ENCODE measurements at places on chromosomes 4 and X. TPM values are rescaled to one million over a fixed set of nuclear protein-coding genes. Genes with fewer than 3 reads are reported as not detected.
A peak's percentile ranks its signal among the peaks of the same experiment; 100 is the strongest.

DNA sequence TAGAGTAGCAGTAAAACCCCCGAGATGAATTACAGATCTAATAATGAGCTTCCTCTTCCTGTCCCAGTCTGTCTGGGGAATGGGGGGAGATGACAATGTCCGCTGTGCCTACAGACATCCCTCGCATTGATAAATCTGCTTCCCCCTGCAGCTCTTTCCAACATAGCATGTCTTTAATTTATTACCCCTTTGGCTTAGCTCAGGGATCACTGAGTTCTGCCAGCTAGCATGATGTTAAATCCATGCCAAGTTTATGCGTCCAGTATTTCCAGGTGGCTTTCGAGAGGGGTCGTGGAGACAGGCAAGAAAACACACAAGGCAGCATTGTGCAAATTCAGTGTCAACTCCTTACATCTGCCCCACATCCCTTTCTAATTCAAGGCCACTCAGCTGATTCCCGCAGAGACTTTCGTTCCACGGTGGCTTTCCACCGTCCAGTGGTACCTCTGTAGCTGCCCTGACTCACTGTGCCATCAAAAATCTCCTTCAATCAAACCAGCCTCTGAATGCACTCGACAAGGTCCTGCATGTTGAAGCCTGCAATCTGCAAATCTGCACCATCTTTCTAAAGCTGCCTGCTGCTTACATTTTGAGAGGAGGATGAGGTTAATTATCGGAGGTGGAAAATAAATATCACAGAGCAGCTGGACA lies 75.1 kb downstream of the MXRA5 start:
- no peak overlapping the region for H3K4me3 ChIP-seq
- no peak for DNase-seq
- no peaks in the 10 kb centered on the region for H3K27me3 ChIP-seq
- H3K4me1 ChIP-seq = no peaks in the 10 kb centered on the region
- no peak overlapping the region for H3K27ac ChIP-seq
- H3K36me3 ChIP-seq = no peaks in the 10 kb centered on the region

DNA sequence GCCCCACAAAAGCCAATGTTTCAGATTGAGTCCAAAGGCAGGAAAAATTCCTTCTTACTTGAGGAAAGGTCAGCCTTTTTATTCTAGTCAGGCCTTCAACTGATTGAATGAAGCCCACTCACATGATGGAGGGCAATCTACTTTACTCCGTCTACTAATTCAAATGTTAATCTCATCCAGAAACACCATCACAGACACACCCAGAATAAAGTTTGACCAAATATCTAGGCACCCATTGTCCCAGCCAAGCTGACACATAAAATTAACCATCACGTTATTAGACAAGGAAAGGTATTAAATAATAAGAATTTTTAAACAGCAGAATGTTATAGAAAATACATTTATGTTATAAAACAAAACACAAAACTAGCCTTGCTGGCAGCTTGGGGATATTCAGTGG lies 32.9 kb upstream of the SMIM10L2A start:
- H3K4me1 ChIP-seq = no peaks in the 10 kb centered on the region
- H3K27ac ChIP-seq = no peak overlapping the region

Gene RBM41
- 18.0 TPM for total RNA-seq

GRCh38 chrX:34879886-34880285 lies 62.7 kb upstream of the FAM47B start:
- H3K36me3 ChIP-seq = no peaks in the 10 kb centered on the region
- H3K27ac ChIP-seq = no peak overlapping the region
- no peak overlapping the region for H3K4me3 ChIP-seq
- no peaks in the 10 kb centered on the region for H3K27me3 ChIP-seq
- no peaks in the 10 kb centered on the region for H3K4me1 ChIP-seq
- no peak for DNase-seq

- H3K27ac ChIP-seq = no peak overlapping the region
- H3K36me3 ChIP-seq = no peaks in the 10 kb centered on the region
- DNase-seq = no peak
- H3K4me3 ChIP-seq = no peak overlapping the region
- no peaks in the 10 kb centered on the region for H3K4me1 ChIP-seq
- no peaks in the 10 kb centered on the region for H3K27me3 ChIP-seq
Measured at GRCh38 chr4:94926936-94927335, 169.2 kb downstream of the BMPR1B start.

GRCh38 chr4:40471923-40472322 lies 136.8 kb downstream of the CHRNA9 start:
- H3K4me1 ChIP-seq = peaks cover 8% of the 10 kb centered on the region
- DNase-seq = no peak
- H3K36me3 ChIP-seq = no peaks in the 10 kb centered on the region

DNA sequence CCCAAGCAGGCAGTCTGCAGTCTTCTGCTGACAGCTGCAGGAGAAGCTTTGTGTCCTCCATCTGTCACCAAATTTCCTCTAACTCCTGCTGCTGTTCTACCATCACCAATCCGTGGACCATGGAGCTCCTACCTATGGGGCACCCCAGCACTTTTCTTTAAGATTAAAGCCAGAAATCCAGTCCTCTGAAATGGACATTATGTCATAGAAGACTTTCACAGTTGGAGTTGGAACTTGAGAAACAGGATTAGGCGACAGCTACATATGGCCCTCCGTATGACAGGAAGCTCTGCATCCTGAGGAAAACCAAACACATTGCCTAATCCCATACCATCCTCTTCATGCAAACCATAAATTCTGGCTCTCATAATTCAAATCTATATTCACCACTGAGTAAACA lies 470.6 kb upstream of the GALNTL6 start:
- H3K4me1 ChIP-seq = no peaks in the 10 kb centered on the region
- no peak overlapping the region for H3K27ac ChIP-seq
- no peak for DNase-seq
- H3K36me3 ChIP-seq = no peaks in the 10 kb centered on the region

Gene SH3RF1
- total RNA-seq = 33.8 TPM

DNA sequence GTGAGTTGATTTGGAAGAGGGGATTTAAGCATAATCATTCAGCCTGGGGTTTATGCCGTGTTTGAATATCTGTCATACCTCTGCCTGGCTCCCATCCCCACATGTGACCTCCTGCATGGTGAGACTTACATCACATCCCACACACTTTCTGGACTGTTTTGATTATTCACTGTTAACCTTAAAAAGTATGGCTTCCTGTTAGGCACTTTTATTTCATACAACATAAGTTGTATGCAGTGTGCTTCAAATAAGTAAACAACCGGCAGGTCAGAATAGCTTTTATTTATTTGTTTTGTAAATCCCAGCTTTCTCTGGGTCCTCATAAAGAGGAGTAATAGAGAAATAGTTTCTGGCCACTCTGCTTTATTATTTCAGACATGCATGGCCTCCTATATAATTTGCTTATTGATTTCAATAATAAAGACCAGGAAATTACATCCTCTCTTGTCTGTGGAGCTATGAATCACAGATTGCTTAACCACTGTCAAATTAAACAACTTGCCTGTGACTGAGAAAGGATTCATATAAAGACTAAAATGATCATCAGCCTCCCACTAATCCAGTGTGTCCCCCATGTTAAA lies 376.8 kb upstream of the ZFP42 start:
- no peak overlapping the region for H3K4me3 ChIP-seq
- H3K27ac ChIP-seq = no peak overlapping the region
- no peaks in the 10 kb centered on the region for H3K4me1 ChIP-seq
- no peaks in the 10 kb centered on the region for H3K27me3 ChIP-seq

DNA sequence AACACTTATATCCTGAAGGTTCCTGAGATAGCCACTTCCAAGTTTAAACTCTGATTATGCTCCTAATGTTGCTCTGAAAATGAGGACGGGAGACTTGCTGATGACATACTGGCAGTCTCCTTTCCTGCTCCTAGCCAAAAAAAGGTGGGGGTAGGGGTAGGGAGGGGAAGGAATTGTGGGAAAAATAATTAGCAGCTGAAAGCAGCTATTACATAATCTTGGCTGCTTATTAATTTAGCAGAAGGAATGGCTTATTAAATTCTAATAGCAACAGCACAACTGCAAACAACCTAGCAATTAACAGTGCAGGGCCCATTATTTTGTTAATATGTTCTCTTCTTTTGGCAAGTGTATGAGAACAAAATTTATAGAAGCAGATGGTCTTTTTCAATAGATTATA lies 2.0 kb upstream of the AP1S2 start:
- H3K27me3 ChIP-seq = no peaks in the 10 kb centered on the region
- H3K4me3 ChIP-seq = no peak overlapping the region
- H3K36me3 ChIP-seq = no peaks in the 10 kb centered on the region

Gene SHROOM3
- total RNA-seq = 73.3 TPM

Gene AFAP1
- total RNA-seq = 28.7 TPM

Gene PFKFB1
- not detected for total RNA-seq

Gene KLHL34
- not detected for total RNA-seq

DNA sequence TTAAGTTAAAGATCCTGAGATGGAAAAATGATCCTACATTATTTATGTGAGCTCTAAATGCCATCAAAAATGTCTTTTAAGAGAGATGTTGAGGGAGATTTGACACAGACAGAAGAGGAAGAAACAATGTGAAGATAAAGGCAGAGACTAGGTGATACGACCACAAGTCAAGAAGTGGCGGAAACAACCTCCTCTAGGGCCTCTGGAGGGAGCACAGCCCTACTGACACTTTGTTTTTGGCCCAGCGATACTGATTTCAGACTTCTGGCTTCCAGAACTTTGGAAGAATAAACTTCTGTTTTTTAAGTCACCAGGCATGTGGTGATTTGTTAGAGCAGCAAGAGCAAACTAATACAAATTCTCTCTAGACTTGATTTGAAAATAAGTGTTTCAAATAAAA lies 1216.1 kb downstream of the FSTL5 start:
- no peak overlapping the region for H3K27ac ChIP-seq
- no peak for DNase-seq
- no peaks in the 10 kb centered on the region for H3K27me3 ChIP-seq
- no peaks in the 10 kb centered on the region for H3K4me1 ChIP-seq

GRCh38 chrX:19646282-19646681 lies 131.0 kb upstream of the MAP3K15 start:
- H3K27me3 ChIP-seq = no peaks in the 10 kb centered on the region
- no peaks in the 10 kb centered on the region for H3K36me3 ChIP-seq
- no peak overlapping the region for H3K4me3 ChIP-seq
- no peak overlapping the region for H3K27ac ChIP-seq

Gene EPGN
- 2.8 TPM for total RNA-seq

DNA sequence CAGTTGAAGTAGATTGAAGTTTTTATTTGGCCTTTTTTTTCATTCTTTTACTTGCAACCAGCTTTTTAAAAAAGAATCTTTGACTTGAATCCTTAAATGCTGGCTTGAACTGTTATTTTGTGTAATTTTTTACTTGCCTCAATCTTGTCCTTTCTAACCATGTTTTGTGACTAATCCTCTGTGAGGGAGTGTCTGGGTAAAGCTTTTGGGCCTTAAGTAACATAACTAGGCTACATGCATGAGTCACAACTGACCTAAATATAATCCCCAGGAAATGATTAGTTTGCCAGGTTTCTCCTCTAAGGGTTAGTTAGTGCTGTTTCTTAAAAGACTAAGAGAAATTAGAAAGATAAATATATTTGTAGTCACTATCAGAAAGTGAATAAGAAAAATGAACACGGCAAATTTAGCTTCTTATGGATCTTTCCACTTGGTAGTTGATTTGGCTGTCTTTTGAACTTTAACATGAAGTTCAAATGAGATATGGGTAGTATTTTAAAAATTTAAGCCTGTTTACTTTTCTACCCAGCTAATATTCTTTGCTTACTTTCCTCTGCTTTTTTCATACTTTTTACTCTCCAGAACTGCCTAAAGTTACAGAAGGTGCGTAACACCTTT lies 13.0 kb downstream of the EXOC1 start:
- no peaks in the 10 kb centered on the region for H3K27me3 ChIP-seq
- H3K27ac ChIP-seq = peak overlapping the region; percentile 48
- H3K4me3 ChIP-seq = no peak overlapping the region
- no peak for DNase-seq

DNA sequence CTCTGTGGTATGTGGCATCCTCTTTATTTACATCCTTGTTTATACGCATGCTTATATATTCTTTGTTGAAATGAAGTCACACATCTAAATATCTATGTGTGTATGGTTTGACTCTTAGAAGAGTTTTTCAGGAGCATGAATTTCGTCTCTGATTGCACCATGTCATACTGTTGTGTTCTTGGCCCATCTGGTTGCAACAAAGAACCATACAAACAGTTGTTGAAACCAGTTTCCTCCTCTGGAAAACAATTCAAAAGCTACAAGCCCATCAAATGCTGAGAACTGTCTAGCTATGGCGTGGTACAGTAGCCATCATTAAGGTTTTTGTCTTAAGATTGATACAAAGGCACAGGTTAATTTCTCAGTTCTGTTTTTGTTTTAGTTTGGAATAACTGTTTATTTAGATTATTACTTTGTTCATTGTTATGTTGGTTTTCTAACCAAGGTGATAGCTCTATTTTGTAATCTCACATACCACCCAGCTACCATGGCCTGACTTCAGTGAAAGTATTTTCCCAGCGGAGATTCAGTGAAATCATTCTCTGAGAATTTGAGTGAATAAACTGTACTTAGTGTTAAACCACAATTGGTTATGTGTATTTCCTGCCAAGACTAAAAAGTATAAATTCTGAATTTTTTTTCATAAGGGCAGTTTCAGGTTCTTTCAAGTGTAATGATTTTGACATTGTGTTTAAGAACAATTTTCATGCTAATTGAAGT lies 91.0 kb downstream of the ARHGAP24 start:
- no peak overlapping the region for H3K4me3 ChIP-seq
- H3K4me1 ChIP-seq = no peaks in the 10 kb centered on the region
- no peaks in the 10 kb centered on the region for H3K27me3 ChIP-seq
- no peak for DNase-seq
- H3K36me3 ChIP-seq = no peaks in the 10 kb centered on the region

GRCh38 chrX:82648062-82648461 lies 860.0 kb upstream of the POU3F4 start:
- H3K4me3 ChIP-seq = no peak overlapping the region
- no peak overlapping the region for H3K27ac ChIP-seq
- no peaks in the 10 kb centered on the region for H3K27me3 ChIP-seq

DNA sequence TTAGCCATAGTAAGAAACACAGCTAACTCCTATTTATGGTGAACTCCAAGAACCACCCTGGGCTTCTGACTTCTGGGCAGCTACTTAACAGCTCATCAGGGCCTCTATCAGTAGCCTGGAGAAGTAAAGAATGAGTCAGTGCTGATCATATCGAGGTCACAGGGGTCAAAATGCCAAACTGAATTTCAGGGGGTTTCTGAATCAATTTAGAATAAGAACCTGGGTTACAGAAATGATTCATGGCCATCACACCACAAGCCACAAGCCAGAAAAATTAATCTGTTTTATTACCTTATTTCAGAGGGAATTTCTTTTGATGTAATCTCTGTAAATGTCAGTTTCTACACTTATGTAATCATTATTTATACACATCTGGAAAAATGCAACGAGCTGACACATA lies 64.4 kb downstream of the CHST7 start:
- H3K27ac ChIP-seq = no peak overlapping the region
- no peak overlapping the region for H3K4me3 ChIP-seq
- H3K27me3 ChIP-seq = no peaks in the 10 kb centered on the region
- H3K4me1 ChIP-seq = no peaks in the 10 kb centered on the region
- DNase-seq = no peak
- H3K36me3 ChIP-seq = no peaks in the 10 kb centered on the region

Gene NHS
- 2.5 TPM for total RNA-seq

Gene FREM3
- total RNA-seq = 0.78 TPM

GRCh38 chr4:72564184-72564583 lies 4.8 kb downstream of the ADAMTS3 start:
- no peak for DNase-seq
- no peaks in the 10 kb centered on the region for H3K27me3 ChIP-seq
- no peak overlapping the region for H3K27ac ChIP-seq
- no peak overlapping the region for H3K4me3 ChIP-seq

Gene ODAPH
- not detected for total RNA-seq

Gene JADE3
- total RNA-seq = 10.1 TPM

- DNase-seq = no peak
- H3K27ac ChIP-seq = no peak overlapping the region
- no peaks in the 10 kb centered on the region for H3K27me3 ChIP-seq
- no peaks in the 10 kb centered on the region for H3K36me3 ChIP-seq
- no peaks in the 10 kb centered on the region for H3K4me1 ChIP-seq
- no peak overlapping the region for H3K4me3 ChIP-seq
Measured at GRCh38 chrX:72366701-72367454, 61.2 kb upstream of the CITED1 start.

All from upper lobe of right lung (tissue), 1 donor.